ENCODE measurements at places on chromosomes 16 and 17. TPM values are rescaled to one million over a fixed set of nuclear protein-coding genes. Genes with fewer than 3 reads are reported as not detected.

- peak overlapping the region; percentile 97 for H3K27ac ChIP-seq
- H3K36me3 ChIP-seq, result no peaks in the 10 kb centered on the region
- peak; percentile 54 for DNase-seq
- peak overlapping the region; percentile 94 for H3K4me3 ChIP-seq
Observed at GRCh38 chr17:18182110-18182977, 1.3 kb upstream of the ALKBH5 start.

- no peaks in the 10 kb centered on the region for H3K27me3 ChIP-seq
- no peak for DNase-seq
- H3K4me3 ChIP-seq, result no peak overlapping the region
Observed at GRCh38 chr17:73099511-73099910, 7.0 kb upstream of the SLC39A11 start.

LPO gene
- polyA plus RNA-seq, result 0.11 TPM

GRCh38 chr17:2854143-2855055 is 58.2 kb downstream of the RAP1GAP2 start:
- DNase-seq, result peak; percentile 58
- no peak overlapping the region for H3K27ac ChIP-seq
- H3K4me3 ChIP-seq, result peak overlapping the region; percentile 69

DNA sequence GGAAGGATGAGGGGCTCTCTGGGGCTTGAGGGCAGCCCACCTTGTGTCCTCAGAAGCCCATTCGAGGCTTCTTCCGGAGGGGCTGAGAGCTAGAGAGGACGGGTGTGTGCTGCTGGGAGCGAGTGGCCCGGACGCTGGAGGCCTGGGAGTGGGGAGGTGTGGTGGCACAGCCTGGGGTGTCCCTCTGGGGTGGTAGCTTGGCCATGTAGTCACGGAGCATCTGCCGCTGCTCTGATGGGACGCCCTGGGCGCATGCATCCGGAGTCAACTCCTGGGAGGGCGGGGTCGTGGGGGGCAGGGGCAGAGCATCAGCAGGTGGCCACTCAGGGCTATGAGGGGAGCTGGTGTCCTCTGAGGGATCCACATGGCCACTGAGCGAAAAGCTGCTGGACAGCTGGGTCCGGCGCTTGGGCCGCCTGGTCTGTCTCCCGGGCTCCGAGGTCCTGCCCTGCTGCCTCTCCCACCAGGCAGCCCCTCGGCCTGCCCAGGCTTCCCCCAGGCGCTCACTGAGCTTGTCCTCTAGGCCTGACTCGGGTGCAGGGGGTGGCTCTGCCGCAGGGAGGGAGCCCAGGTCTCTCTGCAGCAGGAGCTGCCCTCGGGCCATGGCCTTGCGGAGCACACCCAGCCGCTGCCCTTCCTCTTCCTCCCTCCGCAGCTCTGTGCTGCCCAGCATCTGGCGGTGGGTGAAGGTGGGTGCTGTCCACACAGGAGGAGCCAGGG is 7.8 kb downstream of the TAF1C start:
- H3K4me3 ChIP-seq, result no peak overlapping the region
- DNase-seq, result no peak
- no peaks in the 10 kb centered on the region for H3K27me3 ChIP-seq
- no peak overlapping the region for H3K27ac ChIP-seq
- H3K4me1 ChIP-seq, result peaks cover 21% of the 10 kb centered on the region
- H3K36me3 ChIP-seq, result no peaks in the 10 kb centered on the region

KRTAP4-6 gene
- not detected for polyA plus RNA-seq

- peaks cover 39% of the 10 kb centered on the region for H3K4me1 ChIP-seq
- no peak overlapping the region for H3K4me3 ChIP-seq
- no peaks in the 10 kb centered on the region for H3K36me3 ChIP-seq
- DNase-seq, result peak; percentile 26
- H3K27me3 ChIP-seq, result no peaks in the 10 kb centered on the region
- H3K27ac ChIP-seq, result no peak overlapping the region
Observed at GRCh38 chr16:10949424-10949970, 5.1 kb downstream of the CLEC16A start.

PPP1R27 gene
- polyA plus RNA-seq, result not detected

GRCh38 chr17:15233022-15233805 is 31.9 kb downstream of the PMP22 start:
- H3K4me3 ChIP-seq, result no peak overlapping the region
- H3K27me3 ChIP-seq, result no peaks in the 10 kb centered on the region
- peaks cover 45% of the 10 kb centered on the region for H3K36me3 ChIP-seq
- peak; percentile 92 for DNase-seq
- peaks cover 31% of the 10 kb centered on the region for H3K4me1 ChIP-seq

- no peak for DNase-seq
- no peaks in the 10 kb centered on the region for H3K27me3 ChIP-seq
- H3K4me3 ChIP-seq, result no peak overlapping the region
- H3K36me3 ChIP-seq, result peaks cover 25% of the 10 kb centered on the region
Observed at GRCh38 chr16:2774161-2774891, 2.8 kb downstream of the ELOB start.

DNA sequence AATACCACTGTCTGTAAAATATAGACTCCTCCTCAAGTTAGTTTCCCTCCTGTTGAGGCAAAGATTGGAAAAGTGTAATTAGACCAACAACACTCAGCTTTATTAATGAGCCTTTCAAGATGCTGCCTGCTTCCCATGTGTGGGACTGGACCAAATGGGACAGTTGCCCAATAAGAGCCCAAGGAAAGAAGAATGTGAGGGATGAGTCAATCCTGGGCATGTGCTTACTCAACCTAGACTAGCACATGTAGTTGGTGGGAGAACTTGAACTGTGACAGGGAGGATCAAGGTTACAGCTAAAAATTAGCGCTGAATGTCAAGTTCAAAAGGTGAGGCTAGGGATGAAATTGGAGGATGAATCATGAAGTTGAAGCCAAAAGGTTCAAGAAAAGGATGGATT is 435.5 kb downstream of the CA10 start:
- H3K4me1 ChIP-seq, result no peaks in the 10 kb centered on the region
- no peak overlapping the region for H3K27ac ChIP-seq
- H3K27me3 ChIP-seq, result no peaks in the 10 kb centered on the region
- DNase-seq, result no peak
- H3K36me3 ChIP-seq, result no peaks in the 10 kb centered on the region
- no peak overlapping the region for H3K4me3 ChIP-seq

- H3K36me3 ChIP-seq, result no peaks in the 10 kb centered on the region
- H3K4me1 ChIP-seq, result peaks cover 10% of the 10 kb centered on the region
- no peak overlapping the region for H3K4me3 ChIP-seq
- peak; percentile 63 for DNase-seq
- peaks cover 24% of the 10 kb centered on the region for H3K27me3 ChIP-seq
Observed at GRCh38 chr17:41455236-41455635, 11.9 kb downstream of the KRT32 start.

HS3ST3A1 gene
- 39.5 TPM for polyA plus RNA-seq

KLHL36 gene
- polyA plus RNA-seq, result 18.1 TPM

HOXB3 gene
- 2.4 TPM for polyA plus RNA-seq

PIMREG gene
- 24.4 TPM for polyA plus RNA-seq

- DNase-seq, result no peak
- H3K27ac ChIP-seq, result no peak overlapping the region
- 0 out of 2 replicates have a peak, but pooled peaks cover 6% of the 10 kb centered on the region for H3K27me3 ChIP-seq
- no peaks in the 10 kb centered on the region for H3K36me3 ChIP-seq
- peak overlapping the region; percentile 50 for H3K4me3 ChIP-seq
Observed at GRCh38 chr16:29876217-29876593, 13.2 kb upstream of the CDIPT start.

KRTAP4-5 gene
- polyA plus RNA-seq, result not detected

GLP2R gene
- not detected for polyA plus RNA-seq

DNA sequence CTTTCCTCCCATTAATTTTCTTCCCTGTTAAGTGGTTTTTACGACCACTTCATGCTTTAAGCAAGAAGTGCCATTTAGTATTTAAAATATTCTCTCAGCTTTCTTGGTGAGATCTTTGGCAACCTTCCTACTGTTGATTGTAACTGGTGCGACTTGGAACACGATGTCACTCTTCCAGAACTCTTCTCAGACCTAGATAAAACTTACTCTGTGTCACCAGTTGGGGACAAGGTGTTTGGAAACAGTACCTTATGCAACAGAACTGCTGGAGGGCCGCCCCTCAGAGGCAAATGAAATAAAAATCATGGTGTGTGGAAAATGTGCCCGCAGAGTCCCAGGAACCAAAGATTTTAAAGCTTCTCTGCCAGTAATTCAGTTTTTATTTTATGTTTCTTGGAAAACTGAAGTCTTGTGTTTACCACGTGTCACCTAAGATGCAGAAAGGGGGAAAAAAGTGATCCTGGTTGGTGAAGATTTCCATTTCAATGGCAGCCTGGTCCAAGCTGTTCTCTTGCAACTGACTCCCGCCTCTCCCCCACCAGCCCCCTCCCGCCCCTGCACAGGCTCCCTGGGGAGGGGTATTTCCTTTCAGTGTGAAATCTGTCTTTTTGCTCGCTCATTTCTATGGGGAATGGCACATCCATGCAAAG is 7.2 kb upstream of the HSD11B2 start:
- DNase-seq, result no peak
- H3K36me3 ChIP-seq, result no peaks in the 10 kb centered on the region
- H3K27ac ChIP-seq, result no peak overlapping the region
- H3K4me1 ChIP-seq, result no peaks in the 10 kb centered on the region

PGS1 gene
- polyA plus RNA-seq, result 28.6 TPM

- no peak for DNase-seq
- H3K27ac ChIP-seq, result no peak overlapping the region
- no peaks in the 10 kb centered on the region for H3K27me3 ChIP-seq
- no peaks in the 10 kb centered on the region for H3K4me1 ChIP-seq
Observed at GRCh38 chr16:88610080-88610479, 28.3 kb upstream of the IL17C start.

CCL4 gene
- polyA plus RNA-seq, result not detected

DNA sequence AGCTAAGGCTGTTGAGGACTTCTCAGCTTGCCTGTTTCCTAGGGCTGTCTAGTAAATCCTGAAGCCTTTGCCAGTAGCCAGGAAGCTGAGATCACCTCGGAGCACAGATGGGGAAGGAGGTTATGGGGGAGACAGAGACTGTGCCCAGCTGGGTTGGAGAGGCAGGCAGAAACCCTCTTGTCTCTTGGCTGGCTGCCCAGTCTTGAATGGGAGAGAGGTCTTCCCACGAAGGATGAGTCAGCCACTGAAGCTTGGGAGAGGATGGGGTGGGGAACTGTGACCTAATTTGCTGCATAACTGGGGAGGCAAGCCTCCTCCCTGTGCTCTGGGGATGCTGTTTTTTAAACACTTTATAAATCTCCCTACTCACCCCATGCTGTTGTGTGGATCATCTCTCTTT is 69.8 kb downstream of the SHISA9 start:
- no peak overlapping the region for H3K27ac ChIP-seq
- H3K36me3 ChIP-seq, result no peaks in the 10 kb centered on the region
- DNase-seq, result no peak
- no peak overlapping the region for H3K4me3 ChIP-seq

DNA sequence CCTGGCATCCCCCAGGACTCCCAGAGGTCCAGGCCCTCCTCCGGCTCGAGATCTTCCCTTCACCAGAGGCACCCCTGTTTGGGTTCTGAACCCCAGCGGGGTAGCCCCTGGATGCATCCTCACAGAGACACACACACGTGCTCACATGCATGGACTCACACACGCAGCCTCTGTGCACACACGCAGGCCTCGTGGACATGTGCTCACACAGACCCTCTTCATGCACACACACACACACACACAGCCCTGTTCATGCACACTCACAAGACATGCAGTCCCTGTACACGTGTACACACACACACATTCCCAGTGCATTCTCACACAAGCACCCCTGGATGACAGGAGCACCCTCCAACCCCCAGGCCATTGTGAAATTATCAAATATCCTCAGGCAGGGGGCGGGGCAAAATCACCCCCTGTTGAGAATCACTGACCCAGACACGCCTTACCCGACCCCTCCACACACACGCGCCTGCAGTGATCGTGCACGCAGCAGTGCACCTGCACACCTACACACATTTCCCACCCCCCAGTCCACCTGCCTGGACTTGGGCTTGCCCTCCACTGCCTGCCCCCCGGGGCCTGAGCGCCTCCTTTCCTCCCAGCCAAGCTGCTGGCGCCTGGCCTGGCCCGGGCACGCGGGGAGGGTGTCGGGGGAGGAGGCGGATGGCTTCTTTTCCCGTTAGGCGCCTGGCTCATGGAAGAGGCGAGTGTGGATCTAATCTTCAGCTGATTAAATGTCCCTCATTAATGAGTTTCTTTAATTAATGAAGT is 62.6 kb downstream of the ENGASE start:
- H3K4me1 ChIP-seq, result no peaks in the 10 kb centered on the region
- no peaks in the 10 kb centered on the region for H3K36me3 ChIP-seq
- no peak overlapping the region for H3K4me3 ChIP-seq
- peaks cover 24% of the 10 kb centered on the region for H3K27me3 ChIP-seq
- H3K27ac ChIP-seq, result no peak overlapping the region

- H3K4me3 ChIP-seq, result no peak overlapping the region
- no peak overlapping the region for H3K27ac ChIP-seq
- peak; percentile 89 for DNase-seq
- H3K36me3 ChIP-seq, result no peaks in the 10 kb centered on the region
- H3K27me3 ChIP-seq, result no peaks in the 10 kb centered on the region
- H3K4me1 ChIP-seq, result peaks cover 11% of the 10 kb centered on the region
Observed at GRCh38 chr16:77794586-77794985, 6.2 kb downstream of the VAT1L start.

Data from GM23248 (cell line).